Activated naive CD4-positive, alpha-beta T cell treated with anti-CD3 and anti-CD28 coated beads, Interleukin-2, amount 10 ng/mL, durations not matched to agents 5 hours and 36 hours (primary cell): ENCODE measurements at places on chromosomes 5 and 9. TPM values are rescaled to one million over a fixed set of nuclear protein-coding genes. Genes with fewer than 3 reads are reported as not detected.

The SARDH gene
- 4.3 TPM for total RNA-seq

The GABRA6 gene
- total RNA-seq = not detected

The OTULINL gene
- 37.0 TPM for total RNA-seq

The ISL1 gene
- total RNA-seq = not detected

The CCNG1 gene
- 172 TPM for total RNA-seq

The PHF24 gene
- not detected for total RNA-seq

The STKLD1 gene
- 1.1 TPM for total RNA-seq

The PDGFRB gene
- total RNA-seq = 4.5 TPM

The FRMPD1 gene
- not detected for total RNA-seq

The LHX6 gene
- not detected for total RNA-seq

The THBS4 gene
- 0.25 TPM for total RNA-seq

The CXCL14 gene
- not detected for total RNA-seq

The TNFSF8 gene
- total RNA-seq = 82.0 TPM

The IL7R gene
- 371 TPM for total RNA-seq

The IQGAP2 gene
- 71.1 TPM for total RNA-seq

The STING1 gene
- 218 TPM for total RNA-seq

The RCL1 gene
- total RNA-seq = 16.0 TPM

The NKD2 gene
- 2.9 TPM for total RNA-seq

The SLC4A9 gene
- total RNA-seq = 0.72 TPM

The NRG2 gene
- not detected for total RNA-seq

The TRPM6 gene
- not detected for total RNA-seq

The FOXD4 gene
- 0.13 TPM for total RNA-seq

The NUDT12 gene
- 0.87 TPM for total RNA-seq

The GLT6D1 gene
- total RNA-seq = not detected

The PCDHA13 gene
- total RNA-seq = not detected

The CCL19 gene
- not detected for total RNA-seq

The OR13C2 gene
- total RNA-seq = not detected

The FOXI1 gene
- not detected for total RNA-seq

The PCDHGA8 gene
- not detected for total RNA-seq

The SLC2A6 gene
- total RNA-seq = 3.0 TPM

The KIF24 gene
- total RNA-seq = 8.0 TPM

The LRRC19 gene
- total RNA-seq = not detected

The POLR1E gene
- total RNA-seq = 29.2 TPM

The CATSPER3 gene
- 1.1 TPM for total RNA-seq

The PDCD1LG2 gene
- 1.0 TPM for total RNA-seq

The PLAC8L1 gene
- total RNA-seq = not detected
